ENCODE measurements at places on chromosomes 11 and 22.

DNA sequence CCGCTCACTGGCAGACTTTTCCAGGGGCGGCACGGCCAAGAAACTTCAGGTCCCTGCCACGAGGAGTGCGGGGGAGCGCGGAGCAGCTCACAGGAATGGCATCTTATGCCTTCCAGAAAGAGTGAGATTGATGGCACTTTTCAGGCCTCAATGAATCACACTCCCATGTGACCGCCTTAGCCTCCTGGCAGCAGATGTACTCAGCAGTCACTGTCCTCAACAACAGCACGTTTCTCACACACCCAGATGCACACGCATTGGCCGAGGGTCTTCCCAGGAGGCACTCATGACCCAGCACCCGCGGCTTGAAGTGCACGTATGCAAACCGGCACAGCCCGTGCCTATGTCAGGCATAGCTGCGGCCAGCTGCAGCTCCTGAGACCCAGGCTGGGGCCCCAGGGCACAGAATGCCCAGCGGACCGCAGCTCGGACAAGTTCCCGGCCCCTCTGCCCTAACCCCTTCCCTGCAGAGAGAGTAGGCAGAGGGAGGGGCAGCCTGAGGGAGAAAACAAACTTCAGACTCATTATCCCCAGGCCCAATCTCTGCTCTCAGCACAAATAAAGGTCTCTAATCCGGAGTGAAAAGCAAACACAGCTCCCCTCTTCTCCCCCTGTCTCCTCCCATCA lies 48.3 kb downstream of the RPUSD4 start:
- DNase-seq = peak; percentile 54

DNA sequence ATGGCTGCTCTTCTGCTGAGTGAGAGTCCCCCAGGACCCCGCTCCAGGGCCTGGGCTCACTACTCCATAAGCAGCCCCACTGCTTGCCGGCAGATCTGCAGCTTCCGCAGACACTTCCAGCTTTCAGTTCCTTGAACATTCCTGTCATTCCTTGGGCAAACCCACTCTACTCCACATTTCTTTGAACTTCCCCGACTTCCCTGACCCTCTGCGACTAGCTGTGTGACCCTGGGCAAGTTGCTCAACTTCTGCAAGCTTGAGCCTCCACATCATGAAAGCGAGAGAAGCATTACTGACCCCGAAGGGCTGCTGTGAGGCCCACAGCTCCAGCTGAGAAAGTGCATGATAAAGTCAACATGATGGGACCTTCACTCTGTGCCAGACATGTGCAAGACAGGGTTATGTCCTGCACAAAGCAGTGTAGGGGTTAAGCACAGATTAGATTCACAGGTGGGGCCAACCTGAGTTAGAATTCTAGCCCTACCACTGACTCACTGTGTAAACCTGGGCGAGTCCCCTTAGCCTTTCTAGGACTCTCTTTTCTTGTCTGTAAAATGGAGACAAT lies 51.8 kb downstream of the THAP12 start:
- DNase-seq = peak; percentile 12

DNA sequence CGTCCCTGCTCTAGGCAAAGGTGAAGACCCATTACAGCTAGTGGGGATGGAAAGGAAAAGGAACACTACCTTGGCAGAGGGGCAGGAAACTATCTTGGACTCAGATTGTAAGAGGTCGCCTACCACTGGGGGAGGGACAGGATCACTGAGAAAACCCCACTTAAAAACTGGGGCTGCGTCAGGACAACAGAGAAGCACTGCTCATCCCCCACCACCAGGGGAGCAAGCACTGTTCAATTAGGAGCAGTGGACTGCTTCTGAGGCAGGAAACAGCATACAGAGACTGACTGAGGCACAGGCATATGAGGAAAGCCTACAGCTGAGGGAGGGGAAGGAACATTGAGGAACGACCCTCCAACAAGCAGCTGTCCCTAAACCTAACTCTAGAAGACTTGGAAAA lies 20.8 kb upstream of the DLAT start:
- peak; percentile 4 for DNase-seq

DNA sequence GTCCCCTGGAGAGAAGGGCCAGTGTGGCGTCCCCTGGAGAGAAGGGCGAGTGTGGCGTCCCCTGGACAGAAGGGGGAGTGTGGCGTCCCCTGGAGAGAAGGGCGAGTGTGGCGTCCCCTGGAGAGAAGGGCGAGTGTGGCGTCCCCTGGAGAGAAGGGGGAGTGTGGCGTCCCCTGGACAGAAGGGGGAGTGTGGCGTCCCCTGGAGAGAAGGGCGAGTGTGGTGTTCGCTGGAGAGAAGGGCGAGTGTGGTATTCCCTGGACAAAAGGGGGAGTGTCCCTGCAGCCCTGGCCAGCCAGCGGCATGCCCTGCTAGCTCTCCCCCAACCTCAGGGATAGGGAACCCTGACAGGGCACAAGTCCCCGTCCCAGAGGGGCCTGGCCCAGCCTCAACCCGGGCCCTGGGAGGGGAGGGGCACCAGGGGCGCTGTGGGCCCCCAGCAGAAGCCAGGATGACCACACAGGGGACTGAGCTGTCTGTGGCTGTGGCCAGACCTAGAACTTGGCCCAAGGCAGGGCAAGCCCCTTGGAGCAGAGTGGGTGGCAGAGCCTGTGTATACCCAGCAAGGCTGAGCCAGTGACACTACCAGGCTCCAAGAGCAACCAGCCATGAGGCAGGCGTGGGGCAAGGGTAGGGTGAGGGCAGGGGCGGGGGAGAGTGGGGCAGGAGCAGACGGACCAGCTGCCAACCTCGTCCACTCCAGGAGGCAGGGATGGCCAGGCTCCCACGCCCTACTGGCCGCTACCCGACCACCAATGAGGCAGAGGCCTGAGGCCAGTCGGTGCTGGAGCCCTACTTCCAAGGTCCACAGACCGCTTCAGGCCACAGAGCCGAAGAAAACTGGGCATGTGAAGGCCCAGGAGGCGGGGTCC lies 4.2 kb downstream of the HRAS start:
- no peak for DNase-seq

DNA sequence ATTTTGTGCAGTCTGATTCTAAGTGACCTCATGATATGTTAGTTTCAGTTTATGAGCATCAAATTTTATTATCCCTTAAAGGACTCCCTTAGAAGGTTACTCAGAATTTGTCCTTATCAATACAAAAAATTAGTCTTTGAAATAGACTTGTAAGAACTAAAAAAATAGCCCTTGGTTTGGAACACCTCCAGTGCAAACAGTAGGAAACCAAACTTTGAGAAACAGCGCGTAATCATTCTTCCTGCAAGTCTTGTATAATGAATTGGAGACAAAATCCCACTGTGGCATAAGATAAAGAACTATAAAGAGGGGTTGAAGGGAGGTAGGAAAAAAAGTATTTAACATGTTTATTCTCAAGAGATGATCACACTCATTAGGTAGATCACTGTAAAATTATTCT lies 10.8 kb upstream of the MSANTD4 start:
- no peak for DNase-seq

DNA sequence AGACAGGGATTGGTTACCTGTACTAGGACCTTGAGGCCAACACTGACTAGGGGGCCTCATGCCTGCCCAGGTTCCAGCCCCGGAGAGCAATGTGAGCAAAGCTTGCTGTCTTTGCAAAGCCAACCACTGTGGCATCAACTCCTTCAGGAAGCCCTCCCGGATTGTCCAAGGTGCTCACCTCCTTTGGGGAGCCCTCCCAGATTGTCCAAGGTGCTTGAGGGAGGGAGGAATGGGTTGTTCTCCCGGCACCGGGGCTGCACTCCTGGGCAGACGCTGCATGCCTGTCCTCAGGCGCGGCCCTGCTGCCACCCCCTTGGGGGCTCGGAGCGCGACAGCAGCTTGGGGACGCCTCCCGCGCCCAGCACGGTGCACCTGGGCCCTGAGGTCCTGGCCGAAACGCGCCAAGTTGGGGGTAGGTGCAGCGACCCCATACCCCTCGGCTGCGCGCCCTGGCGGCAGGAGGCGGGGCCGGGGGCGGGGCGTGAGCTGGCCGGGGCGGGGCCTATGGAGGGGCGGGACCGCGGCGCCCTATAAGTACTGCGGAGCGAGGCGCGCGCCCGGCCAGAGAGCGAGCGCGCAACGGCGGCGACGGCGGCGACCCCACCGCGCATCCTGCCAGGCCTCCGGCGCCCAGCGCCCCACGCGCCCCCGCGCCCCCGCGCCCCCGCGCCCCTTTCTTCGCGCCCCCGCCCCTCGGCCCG lies at the start of gene CD81:
TSS of gene CD81 (plus strand) at position 560 of the 701 bp plus-strand sequence. CDS start 240 bp downstream, outside the sequence.
- DNase-seq = no peak

- DNase-seq = no peak
Observed at GRCh38 chr22:22752199-22752555, 107.8 kb downstream of the GGTLC2 start.

- peak; percentile 93 for DNase-seq
Observed at GRCh38 chr11:12288212-12288930, 89.0 kb upstream of the PARVA start.
